Upper lobe of right lung (tissue), 1 donor: ENCODE measurements at places on chromosomes 12 and 14. TPM values are rescaled to one million over a fixed set of nuclear protein-coding genes. Genes with fewer than 3 reads are reported as not detected.

MYL6 gene
- total RNA-seq = 1,254 TPM

FCF1 gene
- total RNA-seq = 40.7 TPM

PRKAB1 gene
- 54.7 TPM for total RNA-seq

ASPG gene
- 5.3 TPM for total RNA-seq

OR6C65 gene
- total RNA-seq = not detected

SLCO1B1 gene
- not detected for total RNA-seq

IL23A gene
- total RNA-seq = 0.81 TPM

GPR84 gene
- total RNA-seq = 0.96 TPM

HVCN1 gene
- total RNA-seq = 21.3 TPM

DTD2 gene
- total RNA-seq = 18.2 TPM

RGS6 gene
- 2.6 TPM for total RNA-seq

GALC gene
- 47.4 TPM for total RNA-seq

TAS2R31 gene
- total RNA-seq = 3.0 TPM

HCFC2 gene
- 19.4 TPM for total RNA-seq

CLEC4D gene
- 1.1 TPM for total RNA-seq

PDE3A gene
- 8.4 TPM for total RNA-seq

GALNT9 gene
- 1.6 TPM for total RNA-seq

LALBA gene
- total RNA-seq = not detected

KRT3 gene
- total RNA-seq = not detected

AQP2 gene
- total RNA-seq = not detected

GOLGA3 gene
- 65.3 TPM for total RNA-seq

KRT7 gene
- total RNA-seq = 664 TPM

EFCAB11 gene
- 4.0 TPM for total RNA-seq

DPPA3 gene
- total RNA-seq = not detected

AMN gene
- total RNA-seq = 19.8 TPM

MAP1LC3B2 gene
- not detected for total RNA-seq

COCH gene
- total RNA-seq = 0.38 TPM

IGF1 gene
- total RNA-seq = 6.0 TPM

TTC9 gene
- 6.7 TPM for total RNA-seq

SVOP gene
- total RNA-seq = not detected

PTPRQ gene
- total RNA-seq = 9.8 TPM

ING4 gene
- 38.0 TPM for total RNA-seq

EFS gene
- 10.4 TPM for total RNA-seq

RNU6-8 gene
- not detected for total RNA-seq

FKBP11 gene
- 19.5 TPM for total RNA-seq

ZNF385A gene
- total RNA-seq = 26.6 TPM

BEGAIN gene
- 1.5 TPM for total RNA-seq
